CD4-positive, alpha-beta T cell treated with Interleukin-17A for 4 hours (primary cell): ENCODE measurements at places on chromosomes 6 and 20.

DNA sequence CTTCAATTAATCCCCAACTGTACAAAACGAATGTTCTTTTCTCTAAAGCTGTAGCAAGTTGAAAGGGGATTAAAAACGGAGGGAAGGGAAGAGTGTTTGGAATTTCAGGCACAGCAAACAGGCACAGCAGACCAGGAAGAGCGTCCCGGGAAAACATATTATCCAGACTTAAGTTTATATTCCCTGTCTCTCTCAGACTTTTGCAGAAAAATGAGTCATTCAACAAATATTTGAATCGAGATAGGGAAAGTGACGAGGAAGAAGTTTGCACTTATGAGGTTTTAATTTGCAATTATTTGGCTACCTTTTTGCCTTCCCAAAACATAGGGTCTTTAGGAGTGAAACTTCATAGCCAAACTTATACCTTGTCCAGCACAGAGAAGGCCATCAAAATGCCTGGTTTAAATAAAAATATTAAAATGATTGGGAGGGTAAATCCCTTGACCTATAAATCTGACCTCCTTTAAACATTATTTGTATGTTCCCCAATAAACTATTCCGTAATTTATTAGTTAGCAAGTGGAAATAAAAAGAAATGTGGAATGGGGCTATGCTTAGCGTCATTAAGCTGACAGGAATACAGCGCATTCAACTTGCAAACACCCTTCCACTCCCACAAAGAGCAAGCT lies 16.0 kb downstream of the HFE start:
- no peak for DNase-seq

DNA sequence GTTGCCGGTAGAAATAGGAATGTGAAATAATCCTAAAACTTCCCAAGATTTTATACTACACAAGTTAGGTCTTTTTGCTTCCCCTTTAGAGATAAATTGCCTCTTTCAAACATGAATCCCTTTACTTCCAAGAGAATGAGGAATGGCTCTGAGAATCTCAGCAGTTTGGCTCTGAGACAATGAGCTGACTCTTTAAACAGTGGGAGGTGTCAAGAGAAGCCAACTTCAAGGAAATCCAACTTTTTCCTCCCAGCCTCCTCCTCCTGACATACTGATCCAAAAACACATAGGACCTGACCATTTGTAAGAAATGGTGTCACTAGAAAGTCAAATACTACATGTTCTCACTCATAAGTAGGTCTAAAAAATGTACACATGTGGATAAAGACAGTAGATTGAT lies 154.2 kb downstream of the ALDH8A1 start:
- no peak for DNase-seq

DNA sequence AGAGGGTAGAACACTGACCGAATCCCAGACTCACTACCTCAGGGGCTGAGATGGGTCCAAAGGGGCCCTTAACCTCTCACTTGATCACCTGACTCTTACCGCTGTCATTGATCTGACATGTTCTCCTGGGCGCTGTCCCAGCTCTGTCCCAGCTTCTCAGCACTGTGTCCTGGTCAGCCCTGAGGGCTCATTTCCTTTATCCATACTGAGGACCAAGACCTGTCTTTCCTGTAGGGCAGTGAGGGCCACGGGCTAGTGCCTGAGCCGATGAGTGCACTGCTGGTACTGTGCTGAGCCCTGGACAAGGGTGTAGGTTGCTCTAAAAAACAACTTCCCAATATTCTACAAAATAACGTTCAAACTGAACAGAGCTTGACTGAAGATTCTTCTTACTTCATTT lies 131.5 kb downstream of the MTHFD1L start:
- DNase-seq = no peak

DNA sequence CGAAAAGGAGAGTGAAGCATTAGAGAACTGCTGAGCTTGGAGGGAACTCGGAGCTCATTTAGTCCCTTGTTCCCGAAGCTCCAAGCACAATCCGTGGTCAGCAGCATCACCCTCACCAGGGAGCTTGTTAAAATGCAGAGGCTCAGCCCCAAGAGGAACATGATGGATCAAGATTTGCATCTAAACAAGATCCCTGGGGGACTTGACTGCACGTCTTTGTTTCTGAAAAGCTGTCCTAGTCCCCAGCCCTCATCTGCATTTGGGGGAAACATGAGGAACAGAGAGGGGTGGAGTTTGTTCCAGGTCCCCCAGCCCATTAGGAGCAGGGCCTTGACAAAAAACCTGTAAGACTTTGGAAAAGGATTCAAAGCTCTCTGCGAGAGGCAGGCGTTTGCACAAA lies 4.1 kb upstream of the LBP start:
- no peak for DNase-seq

GRCh38 chr20:36391456-36391855 lies 85.3 kb downstream of the DLGAP4 start:
- no peak for DNase-seq

- DNase-seq = no peak
Observed at GRCh38 chr6:157928428-157928827, 53.2 kb upstream of the SYNJ2 start.

GRCh38 chr20:62716198-62716940 lies 7.7 kb downstream of the NTSR1 start:
- peak; percentile 82 for DNase-seq

GRCh38 chr20:47610247-47610944 lies 108.7 kb downstream of the NCOA3 start:
- DNase-seq = peak; percentile 75

DNA sequence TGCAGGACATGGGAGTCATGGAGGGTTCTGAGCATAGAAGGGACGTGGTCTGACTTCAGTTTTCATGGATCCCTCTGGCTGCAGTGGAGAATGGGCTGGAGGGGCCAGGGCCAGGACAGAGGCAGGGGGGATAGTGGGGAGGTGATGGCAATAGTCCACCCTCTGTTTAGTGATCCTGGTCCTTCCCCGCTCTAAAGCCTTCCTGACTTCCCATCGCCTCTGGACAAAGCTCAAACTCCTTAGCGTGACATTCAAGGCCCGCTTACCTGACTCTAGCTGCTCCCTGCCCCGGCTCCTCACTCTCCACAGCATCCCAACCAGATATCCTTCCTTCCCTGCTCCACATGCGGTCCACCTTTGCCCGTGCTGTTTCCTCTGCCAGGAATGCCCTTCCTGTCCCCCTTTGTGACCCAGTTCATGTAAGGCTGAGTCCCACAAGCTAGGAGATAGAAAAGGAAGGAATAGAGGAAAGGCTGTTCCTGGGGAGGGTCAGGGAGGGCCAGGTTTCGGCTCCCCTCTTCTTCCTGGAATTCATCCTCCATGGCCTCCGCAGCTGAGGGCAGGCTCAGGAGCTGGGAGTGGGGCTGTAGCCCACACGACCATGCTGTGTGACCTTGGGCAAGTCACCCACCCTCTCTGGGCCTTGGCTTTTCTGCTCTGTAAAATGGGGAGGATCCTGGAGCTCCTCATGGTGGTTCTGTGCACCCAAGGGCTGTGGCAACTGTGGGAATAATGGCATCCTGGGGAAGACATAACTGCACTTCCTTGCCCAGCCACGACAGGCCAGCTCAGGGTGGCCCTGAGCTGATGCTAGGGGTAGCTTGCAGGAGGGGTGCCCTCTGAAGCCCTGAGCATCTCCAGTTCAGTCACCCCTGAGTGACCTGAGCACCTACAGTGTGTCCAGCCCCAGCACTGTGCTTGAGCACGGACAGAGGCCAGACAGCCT lies 116.1 kb downstream of the CEBPB start:
- DNase-seq = no peak

DNA sequence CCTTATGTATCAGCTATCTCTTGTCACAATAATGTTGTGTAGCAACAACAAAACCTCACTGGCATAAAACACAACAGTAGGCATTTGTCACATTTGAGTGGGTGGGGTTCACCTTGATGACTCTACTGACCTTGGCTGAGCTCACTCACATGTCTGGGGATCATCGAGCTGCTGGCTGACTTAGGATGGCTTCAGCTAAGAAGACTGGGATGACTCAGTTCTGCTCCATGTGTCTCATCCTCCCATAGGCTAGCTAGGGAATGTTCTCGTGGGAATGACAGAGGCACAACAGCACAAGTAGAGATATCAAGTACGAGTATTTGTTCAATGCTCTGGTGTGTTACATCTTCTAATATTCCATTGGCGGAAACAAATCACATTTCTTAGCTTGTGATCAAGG lies 167.9 kb downstream of the PLCB1 start:
- DNase-seq = no peak

DNA sequence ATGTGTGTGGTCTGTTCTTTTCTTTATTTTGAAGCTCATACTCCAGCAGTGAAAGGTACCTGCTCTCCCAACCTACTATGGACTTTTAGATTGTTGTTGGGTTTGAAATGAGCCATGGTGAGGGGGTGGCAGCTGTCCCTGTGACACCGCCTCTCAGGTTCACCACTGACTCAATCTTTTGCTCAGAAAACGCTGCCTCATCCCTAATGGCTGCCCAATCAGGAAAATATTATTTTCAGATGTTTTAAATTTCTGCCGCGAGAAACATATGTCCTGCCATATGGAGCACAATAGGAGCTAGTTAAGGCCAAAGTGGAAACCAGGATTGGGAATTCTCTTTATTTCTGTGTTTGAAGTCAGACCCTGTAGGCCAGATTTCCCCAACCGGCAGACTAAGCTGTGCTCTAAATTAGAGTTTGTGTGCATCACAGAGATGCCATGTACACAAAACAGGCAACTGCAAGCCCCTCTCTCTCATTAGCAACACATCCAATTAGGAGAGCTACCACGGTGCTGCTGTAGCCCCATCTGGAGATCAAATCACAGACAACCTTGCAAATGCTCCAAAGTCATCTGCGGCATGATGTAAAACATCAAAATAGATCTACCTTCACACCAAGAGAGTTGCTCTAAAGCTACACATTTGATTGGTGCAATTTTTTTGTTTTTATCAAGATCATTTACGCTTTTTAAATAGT lies 144.1 kb upstream of the BACH2 start:
- DNase-seq = no peak

GRCh38 chr6:41963371-41963770 lies 21.8 kb upstream of the CCND3 start:
- DNase-seq = no peak

DNA sequence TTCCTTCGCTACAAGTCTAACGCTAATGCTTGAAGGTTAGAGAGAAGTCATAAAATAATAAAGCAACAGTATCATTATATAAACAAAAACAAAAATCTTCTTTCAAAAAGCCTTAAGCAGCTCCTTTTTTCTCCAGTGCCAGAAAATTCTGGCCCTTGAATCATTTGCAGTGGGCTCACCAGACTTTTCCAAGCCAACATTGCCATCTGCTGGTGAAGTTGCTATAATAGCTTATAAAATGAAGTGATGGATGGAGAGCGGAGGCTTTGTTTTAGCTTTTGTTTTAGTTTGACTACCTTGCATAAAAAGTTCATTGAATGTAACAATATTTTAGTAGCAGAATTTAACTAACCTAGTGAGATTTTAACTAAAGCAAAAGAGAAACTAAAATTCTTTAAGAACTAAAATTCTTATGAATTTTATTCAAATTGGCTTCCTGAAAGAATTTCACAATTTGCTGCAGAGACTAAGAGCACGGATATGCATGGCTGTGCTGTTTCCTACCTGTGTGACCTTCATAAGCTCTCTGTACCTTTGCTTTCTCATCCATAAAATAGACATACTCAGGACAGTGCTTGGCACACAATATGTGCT lies 44.8 kb upstream of the SLC2A12 start:
- peak; percentile 72 for DNase-seq

DNA sequence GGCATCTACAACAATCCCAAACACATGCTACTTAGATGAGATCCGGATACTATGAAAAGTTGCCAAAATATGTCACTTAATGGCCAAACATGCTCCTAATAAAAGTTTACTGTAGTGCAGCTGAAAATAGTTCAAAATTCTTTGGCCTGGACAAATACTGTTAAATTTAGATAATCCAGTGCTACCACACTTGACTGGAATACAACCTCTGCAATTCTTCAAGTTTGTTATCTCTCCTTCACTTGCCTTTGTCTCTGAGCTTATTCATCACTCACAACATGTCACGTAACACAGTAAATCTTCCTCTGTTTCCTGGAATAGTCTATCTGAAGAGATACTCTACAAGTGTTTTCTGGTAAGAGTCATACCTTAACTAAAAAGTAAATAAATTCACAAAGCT lies 10.5 kb upstream of the PLN start:
- DNase-seq = no peak

DNA sequence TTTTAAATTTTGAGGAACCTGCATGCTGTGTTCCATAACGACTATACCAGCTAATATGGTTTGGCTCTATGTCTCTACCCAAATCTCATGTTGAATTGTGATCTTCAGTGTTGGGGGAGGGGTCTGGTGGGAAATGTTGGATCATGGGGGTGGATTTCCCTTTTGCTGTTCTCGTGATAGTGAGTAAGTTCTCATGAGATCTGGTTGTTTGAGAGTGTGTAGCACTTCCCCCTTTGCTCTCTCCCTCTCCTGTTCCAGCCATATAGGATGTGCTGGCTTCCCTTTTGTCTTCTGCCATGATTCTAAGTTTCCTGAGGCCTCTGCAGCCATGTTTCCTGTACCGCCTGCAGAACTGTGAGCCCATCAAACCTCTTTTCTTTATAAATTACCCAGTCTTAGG lies 61.8 kb upstream of the NEDD9 start:
- no peak for DNase-seq

GRCh38 chr6:108541843-108542759 lies 18.6 kb upstream of the FOXO3 start:
- peak; percentile 82 for DNase-seq

DNA sequence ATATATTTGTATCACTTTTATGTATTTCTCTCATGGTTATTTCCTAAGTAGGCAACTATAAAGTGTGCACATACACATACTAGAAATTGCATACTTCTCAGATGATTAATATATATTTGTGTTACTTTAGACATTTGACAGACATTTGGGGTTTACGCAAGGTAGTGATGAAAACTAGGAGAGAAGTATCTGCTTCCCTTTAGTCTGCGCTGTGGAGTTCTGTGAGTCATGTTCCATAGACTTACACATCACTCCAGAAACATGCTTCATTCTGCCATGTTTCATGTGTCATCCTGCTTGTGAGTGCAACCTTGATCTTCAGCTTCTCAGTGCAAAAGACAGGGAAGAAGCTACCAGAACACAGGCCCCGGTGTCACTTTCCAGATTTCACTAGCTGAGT lies 200.7 kb upstream of the BMP2 start:
- no peak for DNase-seq
